ENCODE measurements at places on chromosomes 2 and 18.
A peak's percentile ranks its signal among the peaks of the same experiment; 100 is the strongest.

DNA sequence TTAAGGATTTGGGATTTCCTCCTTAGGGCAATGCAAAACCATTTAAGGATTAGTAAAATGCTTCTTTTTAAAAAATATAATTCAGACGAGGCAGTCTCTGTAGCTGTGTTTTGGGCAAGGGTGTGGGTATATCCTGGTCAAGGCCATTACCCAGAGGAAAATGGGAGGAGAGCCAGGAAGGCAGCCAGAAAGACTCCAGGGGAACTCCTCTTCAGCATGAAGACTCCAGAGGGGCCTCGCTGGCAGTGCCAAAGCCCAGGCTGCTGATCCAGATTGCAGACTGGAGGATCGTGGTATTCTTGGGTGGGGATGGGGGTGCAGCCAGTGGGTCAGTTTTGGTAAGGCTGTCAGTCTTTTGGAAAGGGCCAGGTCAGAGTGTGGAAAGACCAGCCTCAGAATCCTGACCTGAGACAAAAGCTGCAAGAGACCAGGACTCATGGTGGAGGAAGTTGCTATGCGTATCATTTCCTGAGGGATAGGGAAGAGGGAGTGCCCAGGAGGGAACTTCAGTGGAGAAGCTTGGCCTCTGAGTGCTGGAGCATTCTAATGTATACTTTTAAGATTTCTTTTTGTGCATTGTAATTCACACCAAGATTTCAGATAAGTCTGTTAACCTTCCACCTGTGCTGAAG, 20.9 kb upstream of the RAB11FIP5 start:
- no peak overlapping the region for H3K27ac ChIP-seq
- no peaks in the 10 kb centered on the region for H3K36me3 ChIP-seq
- DNase-seq: no peak
- no peaks in the 10 kb centered on the region for H3K4me1 ChIP-seq

DNA sequence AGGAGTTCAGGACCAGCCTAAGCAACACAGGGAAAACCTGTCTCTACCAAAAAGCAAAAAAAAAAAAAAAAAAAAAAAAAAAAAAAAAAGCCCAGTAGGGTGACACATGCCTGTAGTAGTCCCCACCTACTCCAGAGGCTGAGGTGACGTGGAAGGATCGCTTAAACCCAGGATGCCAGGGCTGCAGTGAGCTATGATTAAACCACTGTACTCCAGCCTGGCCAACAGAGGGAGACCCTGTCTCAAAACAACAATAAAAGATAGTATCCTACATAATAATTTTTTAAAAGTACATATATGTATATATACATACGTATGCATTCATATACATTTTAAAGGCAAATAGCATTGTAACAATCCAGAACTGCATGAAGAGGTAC, 51.7 kb downstream of the SOS1 start:
- H3K27ac ChIP-seq: peak overlapping the region; percentile 72
- peaks cover 31% of the 10 kb centered on the region for H3K36me3 ChIP-seq
- H3K4me3 ChIP-seq: no peak overlapping the region
- no peaks in the 10 kb centered on the region for H3K27me3 ChIP-seq
- H3K4me1 ChIP-seq: peaks cover 38% of the 10 kb centered on the region
- no peak for DNase-seq

- no peaks in the 10 kb centered on the region for H3K4me1 ChIP-seq
- no peak overlapping the region for H3K4me3 ChIP-seq
- no peak for DNase-seq
Measured at GRCh38 chr18:59646228-59646962, 50.8 kb downstream of the CCBE1 start.

DNA sequence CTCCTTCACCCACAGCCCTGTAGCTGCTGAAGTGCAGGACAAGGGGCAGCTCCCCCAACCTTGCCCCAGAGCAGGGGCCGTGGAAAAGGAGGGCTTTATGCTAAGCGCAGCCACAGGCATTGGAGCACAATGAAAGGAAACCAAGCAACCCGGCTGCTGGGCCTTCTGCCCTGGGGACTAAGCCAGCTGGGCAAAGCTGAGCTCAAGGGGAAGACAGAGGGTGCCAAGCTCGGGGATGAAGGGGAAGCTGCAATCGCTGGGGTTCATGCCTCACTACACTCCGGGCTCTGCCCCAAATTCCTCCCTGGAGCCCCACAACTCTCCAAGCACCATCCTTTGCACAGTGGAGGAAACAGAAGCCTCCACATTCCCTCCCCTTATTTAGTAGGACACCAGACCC, 12.4 kb downstream of the SFXN5 start:
- H3K4me3 ChIP-seq: no peak overlapping the region
- no peak overlapping the region for H3K27ac ChIP-seq
- no peaks in the 10 kb centered on the region for H3K27me3 ChIP-seq
- no peak for DNase-seq
- H3K4me1 ChIP-seq: peaks cover 13% of the 10 kb centered on the region

- DNase-seq: no peak
- H3K27me3 ChIP-seq: peaks cover 17% of the 10 kb centered on the region
- H3K4me3 ChIP-seq: no peak overlapping the region
- no peaks in the 10 kb centered on the region for H3K36me3 ChIP-seq
- H3K27ac ChIP-seq: no peak overlapping the region
Measured at GRCh38 chr18:9758624-9759075, 50.5 kb downstream of the RAB31 start.

DNA sequence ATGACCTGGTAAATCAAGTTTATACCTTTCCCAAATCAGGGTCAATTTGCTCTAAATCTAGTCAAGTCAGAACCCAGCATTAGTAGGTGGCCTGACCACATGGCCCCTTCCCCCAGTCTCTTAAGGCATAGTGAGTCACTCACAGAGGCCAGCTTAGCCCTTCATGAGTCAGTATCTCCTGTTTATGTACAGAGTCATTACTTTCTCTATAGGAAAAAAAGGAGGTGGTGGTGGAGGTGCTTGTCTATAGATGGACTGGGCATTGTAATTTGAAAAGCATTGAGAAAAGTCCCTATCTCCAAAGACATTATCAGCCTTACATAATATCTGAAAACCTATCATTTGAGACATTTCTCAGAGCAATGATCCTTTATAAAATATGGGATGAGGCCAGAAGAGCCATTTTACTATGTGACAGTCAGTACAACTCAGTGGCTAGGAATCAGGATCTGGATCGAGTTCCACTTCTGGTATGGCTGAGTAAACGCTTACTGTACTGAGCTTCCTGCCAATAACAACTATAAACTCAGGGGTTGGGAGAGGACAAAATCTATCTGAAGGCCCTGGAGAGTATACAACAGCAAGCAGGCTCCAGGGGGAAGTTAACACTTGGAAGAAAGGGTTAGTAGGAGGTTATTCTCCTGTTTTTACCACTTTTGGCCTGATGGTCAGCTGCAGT, 22.5 kb upstream of the SIGLEC15 start:
- H3K27ac ChIP-seq: peak overlapping the region; percentile 11
- H3K4me1 ChIP-seq: peaks cover 10% of the 10 kb centered on the region
- no peak for DNase-seq
- H3K4me3 ChIP-seq: no peak overlapping the region
- no peaks in the 10 kb centered on the region for H3K36me3 ChIP-seq

- H3K4me3 ChIP-seq: no peak overlapping the region
- no peak overlapping the region for H3K27ac ChIP-seq
Measured at GRCh38 chr2:236040600-236041328, 127.4 kb downstream of the GBX2 start.
